Ovary (tissue), 10 donors: ENCODE measurements at places on chromosomes 3 and 15. TPM values are rescaled to one million over a fixed set of nuclear protein-coding genes. Genes with fewer than 3 reads are reported as not detected.

DNA sequence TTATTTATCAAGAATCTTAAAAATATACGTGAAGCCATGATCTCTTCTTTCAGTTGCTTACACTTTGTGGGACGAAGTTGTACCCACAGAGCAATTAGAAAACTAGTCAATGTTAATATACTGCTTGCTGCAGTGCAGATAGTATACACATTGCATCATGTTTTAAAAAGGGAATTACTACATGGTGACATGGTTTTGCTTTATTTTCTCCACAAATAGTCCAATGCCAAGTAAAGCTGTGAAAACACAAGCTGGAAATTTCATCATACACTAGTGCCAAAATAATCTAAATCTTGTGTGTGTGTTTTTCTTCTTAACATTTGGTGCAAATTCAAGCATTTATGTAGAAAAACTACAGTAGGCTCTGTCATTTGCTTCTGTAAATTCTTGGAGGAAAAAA lies 233.0 kb downstream of the EPHA3 start:
- DNase-seq: no peak

GRCh38 chr15:68403161-68403941 lies 28.6 kb downstream of the ITGA11 start:
- no peak for DNase-seq

DNA sequence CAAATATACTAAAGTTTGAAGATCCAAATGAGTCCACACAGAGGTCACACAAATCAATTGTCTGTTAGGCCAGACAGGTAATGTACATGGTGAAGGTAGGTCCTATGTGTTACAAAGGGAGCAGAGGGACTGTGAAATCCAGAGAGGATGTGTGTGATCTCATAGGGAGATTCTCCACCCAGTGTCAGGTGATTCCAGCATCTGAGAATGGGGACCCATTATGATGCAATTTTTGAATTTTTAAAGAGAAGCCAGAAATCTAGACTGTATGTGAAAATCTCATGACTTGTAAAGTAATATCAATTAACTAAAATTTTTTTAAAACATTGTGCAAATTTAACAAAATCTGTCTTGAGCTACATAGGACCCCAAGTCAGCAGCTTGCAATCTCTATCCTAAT lies 58.3 kb upstream of the NEDD4 start:
- no peak for DNase-seq

Gene LDHAL6B
- not detected for total RNA-seq

DNA sequence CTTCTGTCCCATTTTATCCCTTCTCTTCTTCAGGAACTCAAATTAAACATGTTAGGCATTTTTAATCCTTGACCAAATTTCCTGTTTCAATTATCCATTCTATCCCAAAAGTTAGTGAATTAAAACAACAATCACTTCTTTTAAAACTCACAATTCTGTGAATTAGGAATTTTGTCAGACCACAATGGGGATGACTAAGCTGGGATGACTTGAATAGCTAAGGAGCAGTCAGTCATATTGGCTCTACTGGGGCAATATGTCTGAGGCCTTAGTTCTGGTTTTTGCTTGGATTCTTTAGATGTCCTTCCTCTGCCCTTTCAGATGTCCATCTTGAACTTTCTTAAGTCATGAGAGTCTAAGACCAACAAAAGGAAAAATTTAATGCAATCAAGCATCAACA lies 178.2 kb upstream of the TGFBR2 start:
- no peak for DNase-seq

Gene SH3GL3
- total RNA-seq: not detected

Gene RAB11A
- total RNA-seq: 163 TPM

DNA sequence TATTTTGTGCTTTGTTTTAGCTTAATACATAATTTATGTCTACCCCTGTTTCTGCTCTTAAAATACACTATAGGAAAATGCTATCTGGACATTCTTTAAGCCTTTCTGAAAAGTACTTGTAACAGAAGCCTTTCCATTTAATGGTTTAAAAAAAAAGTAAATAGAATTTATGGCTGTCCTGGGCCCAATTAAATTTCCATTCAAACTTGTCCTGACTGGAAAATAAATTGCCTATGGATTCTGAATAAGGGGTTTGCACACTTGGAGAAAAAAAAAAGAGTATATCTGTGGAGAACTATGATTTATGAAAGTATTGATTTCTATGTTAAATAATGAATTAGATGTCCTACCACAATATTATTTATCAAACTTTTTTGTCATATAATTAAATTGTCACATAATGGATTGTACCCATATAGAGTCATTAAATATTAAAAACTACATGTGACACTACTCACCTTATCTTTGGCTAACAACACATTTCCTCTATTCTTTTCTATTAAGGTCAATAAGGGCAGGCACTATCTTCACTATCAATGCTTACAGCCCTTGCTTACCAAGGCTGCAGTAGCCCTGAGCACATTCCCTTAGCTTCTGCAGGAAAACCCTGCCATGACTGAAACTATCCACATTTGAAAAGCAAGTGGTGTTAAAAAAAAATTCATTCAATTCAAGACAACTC lies 396.1 kb upstream of the ROBO2 start:
- DNase-seq: no peak

DNA sequence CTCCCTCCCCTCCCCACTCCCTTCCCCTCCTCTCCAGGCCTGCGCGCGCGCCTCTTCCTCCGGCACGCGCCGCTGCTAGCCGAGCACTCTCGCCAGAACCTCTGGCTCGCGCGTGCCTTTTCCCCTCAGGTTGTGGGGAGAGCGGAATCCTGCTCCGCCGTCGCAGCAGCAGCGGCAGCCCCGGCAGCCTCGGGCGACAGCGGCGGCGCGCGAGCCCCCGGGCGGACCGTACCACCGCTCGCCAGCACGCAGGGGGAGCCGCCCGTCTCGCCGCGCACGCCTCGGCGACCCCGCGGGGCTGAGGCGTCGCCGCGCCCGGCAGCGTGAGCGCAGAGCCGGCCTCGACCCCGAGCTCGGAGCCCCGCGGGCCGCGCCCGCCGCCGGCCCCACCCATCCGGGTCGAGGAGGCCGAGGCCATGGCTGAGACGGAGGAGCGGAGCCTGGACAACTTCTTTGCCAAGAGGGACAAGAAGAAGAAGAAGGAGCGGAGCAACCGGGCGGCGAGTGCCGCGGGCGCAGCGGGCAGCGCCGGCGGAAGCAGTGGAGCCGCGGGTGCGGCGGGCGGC lies at the start of gene CDV3:
CDV3 (plus strand) TSS at position 58 of the 566 bp plus-strand sequence; CDS start at position 417, 359 bp downstream.
- no peak for DNase-seq

DNA sequence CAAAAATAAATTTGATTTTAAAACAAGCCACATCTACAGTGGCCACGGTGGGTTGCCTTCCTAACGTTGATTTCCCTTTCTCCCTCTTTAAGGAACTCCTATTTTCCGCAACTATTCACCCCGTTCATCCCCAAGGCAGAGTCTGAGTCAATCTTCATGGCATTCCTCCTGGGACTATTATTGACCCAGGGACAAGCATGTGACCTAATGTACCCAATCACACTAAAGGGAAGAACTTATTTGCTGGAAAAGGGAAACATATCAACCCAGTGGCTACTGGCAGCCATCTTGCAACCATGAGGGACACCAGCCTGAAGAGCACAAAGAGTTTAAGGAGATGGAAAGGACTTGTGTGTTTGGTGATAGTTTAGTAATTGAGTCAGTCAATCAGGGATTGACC lies 55.4 kb upstream of the ARHGEF3 start:
- DNase-seq: no peak

DNA sequence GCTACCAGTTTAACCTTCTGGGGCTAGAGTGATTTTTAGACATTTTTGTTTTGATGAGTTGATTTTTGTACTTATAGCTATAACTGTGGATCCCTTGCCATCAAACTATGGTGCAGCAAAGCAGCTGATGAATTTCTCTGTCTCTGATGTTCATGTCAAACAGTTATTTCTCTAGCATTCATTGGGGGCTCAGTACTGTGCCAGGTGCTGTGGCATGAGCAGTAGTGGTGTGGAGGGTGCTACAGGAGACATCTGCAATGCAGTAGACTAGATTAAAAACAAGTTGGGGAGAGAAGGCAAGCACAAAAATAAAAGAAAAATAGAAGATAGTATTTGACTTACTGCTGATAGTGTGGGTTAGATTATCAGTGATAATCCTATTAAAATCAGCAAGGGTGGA lies 95.3 kb downstream of the AKAP13 start:
- DNase-seq: no peak

DNA sequence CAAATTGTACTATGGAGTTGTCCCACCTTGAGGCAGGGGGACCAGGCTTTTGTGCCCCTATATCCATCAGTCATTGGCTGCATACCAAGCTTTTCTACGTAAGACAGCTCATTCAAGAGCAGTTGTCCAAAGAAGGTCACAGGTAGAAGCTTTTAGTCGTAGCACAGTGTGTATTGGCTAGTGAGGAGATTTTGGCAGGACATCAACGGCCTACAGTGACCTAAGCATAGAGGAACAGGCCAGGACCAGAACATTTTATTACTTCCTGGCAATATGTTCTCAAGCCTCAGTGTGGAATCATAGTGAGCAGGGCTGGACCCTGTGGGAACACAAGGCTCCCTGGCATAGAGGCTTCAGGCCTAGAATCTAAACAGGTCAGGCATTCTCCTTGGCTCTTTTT lies 105.4 kb upstream of the ANKRD28 start:
- peak; percentile 67 for DNase-seq

Gene FAM43A
- 6.3 TPM for total RNA-seq

GRCh38 chr3:45844616-45845015 lies 2.7 kb upstream of the LZTFL1 start:
- no peak for DNase-seq

DNA sequence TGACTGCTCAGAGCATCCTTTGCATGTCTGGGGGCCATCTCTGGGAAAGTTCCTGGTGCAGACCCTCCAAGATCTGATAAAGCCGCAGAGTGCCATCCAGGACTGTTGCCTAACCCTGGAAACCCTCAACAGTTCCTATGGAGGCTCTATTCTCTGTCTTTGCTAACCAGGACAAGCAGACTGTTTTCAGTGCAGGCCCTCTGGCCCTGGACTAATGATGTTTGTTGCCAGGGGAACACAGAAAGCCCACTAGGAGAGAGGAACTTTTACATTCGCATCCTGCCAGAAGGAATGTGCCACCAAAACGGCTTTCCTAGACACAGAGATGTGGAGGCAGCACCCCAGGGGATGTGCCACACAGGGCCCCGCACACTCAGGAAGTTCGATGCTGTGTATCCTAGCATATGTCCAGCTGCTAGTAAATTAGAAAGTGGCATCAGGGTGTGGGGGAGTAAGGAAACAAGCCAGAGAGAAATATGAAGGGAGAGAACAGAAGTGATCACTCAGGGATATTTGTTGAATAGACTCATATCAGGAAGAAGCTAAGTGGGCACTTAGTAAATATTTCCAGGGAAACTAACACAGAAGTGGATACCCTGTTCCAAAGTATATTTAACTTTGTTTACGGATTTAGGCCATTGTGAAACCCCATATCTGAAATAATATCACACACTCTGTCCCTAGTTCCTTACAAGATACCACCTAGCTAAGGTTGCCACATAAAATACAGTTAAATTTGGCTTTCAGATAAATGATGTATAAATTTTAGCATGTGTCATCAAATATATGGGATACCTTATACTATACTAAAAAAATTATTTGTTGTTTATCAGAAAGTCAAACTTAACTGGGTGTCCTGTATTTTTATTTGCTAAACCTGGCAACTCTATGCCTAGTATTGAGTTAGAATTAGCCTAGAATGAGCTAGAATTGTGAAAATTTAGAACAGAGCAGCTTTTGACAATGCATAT lies 29.9 kb upstream of the TMOD3 start:
- no peak for DNase-seq

DNA sequence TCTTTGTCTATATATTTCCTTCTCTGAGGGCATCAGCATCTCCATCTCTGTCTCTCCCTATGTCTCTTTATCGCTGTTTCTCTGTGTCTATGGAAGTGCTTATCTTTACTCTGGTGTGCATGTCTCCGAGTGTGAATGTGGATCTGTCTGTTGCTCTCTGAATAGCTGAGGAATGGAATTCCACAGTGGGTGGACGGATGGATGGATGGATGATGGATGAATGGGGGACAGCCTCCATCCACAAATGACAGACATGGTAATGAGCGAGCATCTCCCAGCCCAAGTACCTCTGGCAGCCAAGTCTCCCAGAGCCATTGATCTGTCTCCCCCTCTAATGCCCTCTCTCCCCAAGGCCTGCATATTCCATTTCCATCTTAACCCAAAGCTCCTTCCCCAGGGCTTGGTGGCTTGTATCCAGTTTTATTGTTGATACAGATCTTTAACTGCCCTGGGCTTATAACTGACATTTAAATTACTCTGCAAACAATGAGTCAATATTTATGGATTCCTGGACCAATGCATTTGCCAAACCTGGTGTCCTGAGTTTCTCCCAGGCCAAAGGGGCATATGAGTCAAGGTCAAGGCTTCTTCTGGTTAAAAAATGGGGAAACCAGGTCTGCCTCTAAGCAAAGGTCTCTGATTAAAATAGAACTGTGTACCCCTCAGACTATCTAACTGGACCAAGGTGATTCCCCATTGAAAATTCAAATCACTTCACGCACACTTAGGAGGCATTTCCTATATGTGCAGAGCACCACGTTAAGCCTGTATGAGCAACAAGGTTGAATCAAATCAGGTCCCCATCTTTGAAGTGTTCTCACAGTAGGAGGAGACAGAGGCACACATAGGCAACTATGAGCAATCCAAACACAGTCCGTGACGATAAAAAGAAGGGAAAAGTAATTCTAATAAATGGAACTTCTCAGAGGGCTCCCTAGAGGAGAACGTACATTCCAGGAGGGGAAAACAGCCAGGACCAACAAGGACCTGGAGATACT lies 109.9 kb downstream of the TLE3 start:
- DNase-seq: no peak

- no peak for DNase-seq
Observed at GRCh38 chr15:94667109-94667508, 435.7 kb downstream of the MCTP2 start.

DNA sequence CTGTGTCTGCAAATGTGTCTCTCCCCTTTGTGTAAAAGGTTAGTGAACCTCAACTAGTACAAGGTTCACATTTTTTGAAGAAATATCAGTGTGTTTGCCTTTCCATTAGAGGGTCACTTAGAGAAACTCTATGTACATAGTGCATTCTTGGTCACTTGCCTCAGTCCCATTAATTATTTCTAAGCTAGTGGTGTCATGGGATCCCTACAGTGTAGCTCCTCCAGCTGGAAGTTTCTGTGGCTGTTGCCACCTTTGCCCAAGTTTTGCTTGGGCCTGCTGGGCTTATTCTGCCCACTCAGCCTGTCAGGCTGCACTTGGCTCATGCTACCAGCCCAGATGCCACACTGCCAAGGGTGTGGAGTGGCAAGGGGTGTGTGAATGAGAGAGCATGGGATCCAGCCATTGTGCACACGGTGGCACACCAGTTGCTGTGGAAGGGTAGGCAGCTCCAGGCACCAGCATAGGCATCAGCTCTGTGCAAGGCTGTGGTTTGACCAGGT lies 161.7 kb downstream of the ARPP21 start:
- DNase-seq: no peak

Gene XYLB
- 5.9 TPM for total RNA-seq

- DNase-seq: no peak
Observed at GRCh38 chr15:73965758-73966113, 26.4 kb downstream of the STOML1 start.
